ENCODE measurements at places on chromosomes 13 and 19.

GRCh38 chr19:16882146-16882545 lies 6.7 kb upstream of the F2RL3 start:
- no peak for DNase-seq

- no peak for DNase-seq
Observed at GRCh38 chr13:27956576-27957300, 12.4 kb downstream of the CDX2 start.

DNA sequence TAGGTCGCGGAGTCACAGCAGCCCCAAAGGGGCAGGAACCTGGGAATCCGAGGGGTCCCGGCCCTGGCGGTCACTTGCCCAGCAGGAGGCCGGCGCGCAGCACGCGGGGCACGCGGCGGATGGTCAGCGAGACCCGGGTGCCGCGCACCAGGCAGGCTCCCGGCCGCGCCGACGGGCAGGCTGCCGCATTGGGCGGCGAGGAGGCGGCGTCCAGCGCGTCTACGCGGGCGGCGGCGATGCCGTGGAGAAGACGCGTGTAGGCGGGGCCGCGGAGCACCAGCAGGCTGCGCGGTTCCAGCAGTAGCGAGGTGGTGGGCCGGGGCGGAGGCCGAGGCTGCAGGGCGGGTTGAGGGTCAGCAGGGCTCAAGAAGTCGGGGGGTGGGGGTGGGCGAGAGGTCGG lies 607 bp upstream of the SYNE4 start:
- DNase-seq: peak; percentile 65

GRCh38 chr19:13342672-13343071 lies 163.6 kb downstream of the CACNA1A start:
- no peak for DNase-seq

- DNase-seq: no peak
Observed at GRCh38 chr19:38402623-38402966, 298 bp upstream of the FAM98C start.

DNA sequence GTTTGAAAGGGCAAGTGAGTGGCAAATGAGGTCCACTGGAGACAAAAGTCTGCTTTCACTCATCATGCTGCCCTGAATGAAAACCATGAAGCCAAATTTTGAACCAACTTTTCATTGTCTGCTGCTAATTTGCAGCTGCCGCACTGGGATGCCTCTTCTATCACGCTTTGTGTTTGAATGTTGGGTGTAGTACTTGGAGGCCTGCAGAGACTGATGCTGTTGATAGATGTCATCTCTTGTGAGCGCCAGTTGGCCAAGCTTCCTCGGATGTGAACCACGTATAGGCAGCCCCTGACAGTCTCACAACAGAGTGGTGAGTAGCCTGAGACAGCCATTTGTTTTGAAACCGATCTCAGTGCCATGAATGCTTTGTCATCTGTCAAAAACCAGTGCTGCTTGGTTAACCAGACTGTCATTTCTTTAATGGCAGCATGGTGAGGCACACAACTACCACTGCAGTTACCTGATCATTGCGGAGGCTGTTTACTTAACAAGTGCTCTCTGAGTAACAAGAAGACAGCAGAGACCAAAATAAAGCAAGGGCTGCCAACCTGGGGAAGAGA lies 31.2 kb upstream of the SLC10A2 start:
- DNase-seq: no peak

GRCh38 chr13:112719016-112719415 lies 29.2 kb downstream of the ATP11A start:
- DNase-seq: no peak

- no peak for DNase-seq
Observed at GRCh38 chr13:80510686-80511085, 169.8 kb upstream of the SPRY2 start.

DNA sequence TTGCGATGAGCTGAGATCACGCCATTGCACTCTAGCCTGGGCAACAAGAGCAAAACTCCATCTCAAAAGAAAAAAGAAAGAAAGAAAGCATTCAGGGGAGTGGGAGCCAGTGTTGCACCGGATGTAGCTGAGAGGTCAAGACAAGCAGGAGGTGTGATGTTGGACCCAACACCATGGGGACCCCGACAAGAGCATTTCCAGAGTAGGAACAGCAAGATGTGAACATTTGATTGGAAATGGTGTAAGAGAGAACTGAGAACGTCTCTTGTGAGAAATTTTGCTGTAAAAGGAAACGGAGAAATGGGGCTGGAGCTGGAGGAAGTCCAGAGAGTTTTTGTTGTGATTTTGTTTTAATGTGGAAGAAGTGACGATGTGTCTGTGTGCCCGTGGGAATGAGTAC lies 15.8 kb upstream of the DPF1 start:
- DNase-seq: no peak

DNA sequence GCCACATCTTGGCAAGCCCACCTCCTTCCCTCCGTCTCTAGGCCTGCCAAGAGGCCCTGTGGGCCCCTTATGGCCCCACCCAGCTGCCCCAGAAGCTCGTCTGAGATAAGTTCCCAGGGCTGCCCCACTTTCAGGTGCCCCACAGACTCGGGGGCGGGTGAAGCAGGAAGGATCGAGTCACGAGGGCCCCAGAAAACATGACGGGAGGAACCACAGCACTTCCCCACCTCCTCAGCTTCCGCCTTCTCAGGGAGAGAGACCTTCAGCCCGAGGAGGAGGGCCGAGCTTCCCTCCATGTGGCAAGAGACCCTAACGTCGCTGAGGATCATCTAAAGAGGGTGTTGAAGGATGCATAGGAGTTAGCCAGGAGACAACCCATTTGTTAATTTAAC lies 4.5 kb upstream of the IL12RB1 start:
- DNase-seq: peak; percentile 67

DNA sequence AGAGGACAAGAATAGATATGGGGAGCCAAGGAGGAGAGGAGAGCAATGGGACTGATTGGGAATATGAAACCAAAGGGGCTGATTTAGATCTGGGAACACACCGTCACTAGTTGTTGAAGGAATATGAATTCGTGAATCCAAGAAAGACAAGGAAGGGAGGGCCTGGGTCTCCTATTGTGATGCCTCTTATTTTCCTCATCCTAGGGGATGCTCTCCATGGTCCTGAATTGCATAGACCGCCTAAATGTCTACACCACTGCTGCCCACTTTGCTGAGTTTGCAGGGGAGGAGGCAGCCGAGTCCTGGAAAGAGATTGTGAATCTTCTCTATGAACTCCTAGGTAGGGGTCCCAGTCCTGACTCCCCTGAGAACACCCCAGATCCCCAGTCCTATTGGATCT lies 21.5 kb downstream of the RYR1 start:
- DNase-seq: no peak

DNA sequence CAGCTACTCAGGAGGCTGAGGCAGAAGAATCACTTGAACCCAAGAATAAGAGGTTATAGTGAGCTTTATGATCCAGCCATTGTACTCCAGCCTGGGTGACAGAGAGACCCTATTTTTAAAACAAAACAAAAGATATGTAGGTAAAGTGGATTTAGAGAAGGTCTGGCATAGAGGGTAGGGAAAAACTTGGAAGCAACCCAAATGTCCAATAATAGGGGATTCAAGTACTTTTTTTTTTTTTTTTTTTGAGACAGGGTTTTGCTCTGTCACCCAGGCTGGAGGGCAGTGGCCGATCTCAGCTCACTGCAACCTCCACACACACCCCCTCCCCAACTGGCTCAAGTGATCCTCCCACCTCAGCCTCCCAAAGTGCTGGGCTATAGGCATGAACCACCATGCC lies 5.8 kb upstream of the PAK4 start:
- no peak for DNase-seq

GRCh38 chr19:37333457-37333856 lies 37.4 kb upstream of the ZNF527 start:
- DNase-seq: no peak

GRCh38 chr19:18966307-18966706 lies 25.3 kb upstream of the HOMER3 start:
- no peak for DNase-seq

DNA sequence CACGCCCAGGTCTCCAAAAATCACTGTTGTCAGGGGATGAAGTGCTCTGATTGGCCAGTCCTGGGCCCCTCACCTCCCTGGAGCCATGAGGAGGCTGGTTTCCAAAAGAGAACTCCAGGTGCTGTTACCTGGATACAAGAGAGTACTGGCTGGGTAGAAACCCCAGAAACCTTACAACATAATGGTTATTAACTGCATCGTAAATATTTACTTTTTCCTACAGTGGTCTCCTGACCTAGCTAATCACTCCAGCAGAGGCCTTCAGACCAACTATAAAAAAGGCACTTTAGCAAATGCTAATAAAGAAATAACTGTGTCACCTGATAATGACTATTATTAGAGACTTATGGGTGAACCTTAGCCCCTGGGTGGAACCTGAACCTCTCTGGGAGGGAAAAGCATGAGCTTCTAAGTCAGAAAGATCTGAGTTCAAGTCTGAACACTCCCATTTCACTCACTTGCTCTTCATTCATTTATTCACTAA lies 1.5 kb upstream of the IGSF23 start:
- DNase-seq: no peak

GRCh38 chr19:38693380-38694223 lies 46.2 kb downstream of the ACTN4 start:
- DNase-seq: no peak

DNA sequence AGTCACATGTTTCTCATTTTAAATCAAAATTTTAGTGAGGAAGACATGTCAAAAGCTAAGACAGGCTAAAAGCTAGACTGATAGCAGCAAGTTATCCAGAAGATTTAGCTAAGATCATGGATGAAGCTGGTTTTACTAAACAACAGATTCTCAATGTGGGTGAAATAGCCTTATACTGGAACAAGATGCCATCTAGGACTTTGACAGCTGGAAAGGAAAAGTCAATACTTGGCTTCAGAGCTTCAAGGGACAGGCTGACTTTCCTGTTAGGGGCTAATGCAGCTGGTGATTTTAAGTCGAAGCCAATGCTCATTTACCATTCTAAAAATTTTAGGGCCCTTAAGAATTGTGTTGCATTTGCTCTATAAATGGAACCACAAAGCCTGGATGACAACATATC lies 455.3 kb upstream of the SLC10A2 start:
- DNase-seq: no peak

GRCh38 chr19:2578391-2578890 lies 102.5 kb downstream of the GADD45B start:
- peak; percentile 40 for DNase-seq

- no peak for DNase-seq
Observed at GRCh38 chr19:40744554-40745401, 5.5 kb downstream of the ACTMAP start.

GRCh38 chr13:97100821-97101220 lies 106.5 kb upstream of the OXGR1 start:
- DNase-seq: no peak

GRCh38 chr19:50679177-50680125 lies 30.2 kb downstream of the C19orf81 start:
- DNase-seq: peak; percentile 78

DNA sequence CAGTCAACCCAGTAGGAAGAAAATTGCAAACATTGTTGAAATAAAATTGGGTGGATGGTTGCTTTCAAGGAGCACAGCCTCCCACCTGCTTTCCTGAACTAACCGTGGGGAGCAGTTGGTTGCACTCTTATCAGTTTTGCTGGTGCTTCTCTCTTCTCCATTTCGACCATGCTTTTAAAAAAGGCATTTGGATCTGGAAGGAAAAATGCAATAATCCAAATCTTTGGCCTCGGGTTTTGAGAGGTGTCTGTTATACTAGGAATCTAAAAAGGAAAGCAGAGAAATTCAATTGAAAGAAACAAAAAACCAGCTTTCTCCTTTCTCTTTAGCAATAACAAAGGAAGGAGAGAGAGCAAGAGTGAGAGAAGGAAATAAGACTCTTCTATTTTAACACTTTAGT lies 113.6 kb upstream of the ARGLU1 start:
- DNase-seq: no peak

DNA sequence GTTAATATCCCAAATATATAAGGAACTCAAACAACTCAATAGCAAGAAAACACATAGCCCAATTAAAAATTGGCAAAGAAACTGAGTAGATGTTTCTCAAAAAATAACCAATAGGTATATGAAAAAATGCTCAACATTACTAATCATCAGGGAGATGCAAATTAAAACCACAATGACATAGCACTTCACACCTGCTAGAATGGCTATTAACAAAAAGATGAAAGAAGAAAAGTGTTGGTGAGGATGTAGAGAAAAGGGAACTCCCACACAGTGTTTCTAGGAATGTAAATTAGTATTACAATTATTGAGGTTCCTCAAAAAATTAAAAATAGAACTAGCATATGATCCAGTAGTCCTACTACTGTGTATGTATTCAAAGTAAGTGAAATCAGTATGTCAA lies 1212.8 kb downstream of the DIAPH3 start:
- no peak for DNase-seq

GRCh38 chr13:44508562-44509077 lies 67.5 kb downstream of the TSC22D1 start:
- no peak for DNase-seq

- DNase-seq: peak; percentile 17
Observed at GRCh38 chr13:19862481-19863313, 752 bp downstream of the ZMYM5 start.

- no peak for DNase-seq
Observed at GRCh38 chr19:31271306-31271911, 77.8 kb downstream of the TSHZ3 start.

- DNase-seq: no peak
Observed at GRCh38 chr19:50222691-50223438, 19.4 kb downstream of the MYH14 start.

- DNase-seq: no peak
Observed at GRCh38 chr19:2777952-2778683, 5.0 kb downstream of the SGTA start.

DNA sequence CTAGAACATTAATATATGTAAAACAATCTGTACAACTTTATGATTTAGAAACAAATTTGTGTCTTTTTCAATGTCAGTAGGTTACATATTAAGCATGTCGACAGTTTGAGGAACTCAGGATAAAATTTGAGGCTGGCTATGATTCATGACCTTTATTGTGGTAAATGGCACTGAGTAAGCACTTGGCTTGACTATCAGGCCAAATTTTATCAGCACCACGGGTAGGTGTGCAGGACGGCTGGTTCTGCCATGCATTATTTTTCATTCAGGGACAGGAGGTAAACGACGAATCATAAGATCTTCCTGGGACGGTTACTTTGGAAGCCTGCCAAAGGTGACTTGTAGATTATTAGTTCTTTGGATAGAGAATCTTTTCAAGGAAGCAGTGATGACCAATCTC lies 19.9 kb upstream of the CYP4F8 start:
- peak; percentile 81 for DNase-seq

DNA sequence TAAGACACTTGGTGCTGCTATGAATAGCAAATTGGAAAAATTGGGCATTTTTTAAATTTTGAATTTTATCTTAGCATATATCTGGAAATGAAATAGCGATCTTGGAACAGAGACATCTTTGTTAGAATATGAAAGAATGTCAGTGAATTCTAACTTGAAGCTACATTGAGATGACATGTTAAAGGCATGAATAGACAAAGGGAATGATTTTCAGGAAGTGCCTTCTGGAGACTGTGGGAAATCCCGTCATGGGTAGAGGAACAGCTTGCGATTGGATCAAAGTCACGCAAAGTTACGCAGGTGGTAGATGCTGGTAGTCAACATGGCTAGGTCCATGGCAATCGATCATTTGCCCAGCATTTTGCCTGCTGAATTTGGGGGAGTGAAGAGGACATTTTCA lies 43.5 kb downstream of the LRCH1 start:
- DNase-seq: no peak

Data from mucosa of gallbladder (tissue), 1 donor.